Esophagus squamous epithelium (tissue), 5 donors: ENCODE measurements at places on chromosomes 11 and 22.

DNA sequence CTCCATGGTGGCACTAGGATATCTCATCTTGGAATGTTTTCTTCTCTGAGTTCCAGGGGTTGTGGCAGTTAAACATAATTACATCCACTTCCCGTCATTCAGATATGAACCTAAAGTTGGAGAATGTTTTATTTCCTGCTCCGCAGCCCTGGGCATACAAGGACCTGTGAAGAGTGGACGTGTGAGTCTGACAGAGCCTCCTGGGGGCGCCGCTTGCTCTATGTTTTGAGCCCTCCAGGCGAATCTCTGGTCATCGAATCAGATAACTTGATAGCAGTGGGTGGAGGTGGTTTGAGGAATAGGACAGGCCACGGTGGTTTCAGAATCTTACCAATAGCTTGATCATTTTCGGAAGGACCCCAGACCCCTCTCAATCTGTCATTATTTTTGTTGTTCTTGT is 174.2 kb downstream of the NTM start:
- DNase-seq: no peak

GRCh38 chr11:112179601-112180000 is 4.3 kb downstream of the BCO2 start:
- no peak for DNase-seq

DNA sequence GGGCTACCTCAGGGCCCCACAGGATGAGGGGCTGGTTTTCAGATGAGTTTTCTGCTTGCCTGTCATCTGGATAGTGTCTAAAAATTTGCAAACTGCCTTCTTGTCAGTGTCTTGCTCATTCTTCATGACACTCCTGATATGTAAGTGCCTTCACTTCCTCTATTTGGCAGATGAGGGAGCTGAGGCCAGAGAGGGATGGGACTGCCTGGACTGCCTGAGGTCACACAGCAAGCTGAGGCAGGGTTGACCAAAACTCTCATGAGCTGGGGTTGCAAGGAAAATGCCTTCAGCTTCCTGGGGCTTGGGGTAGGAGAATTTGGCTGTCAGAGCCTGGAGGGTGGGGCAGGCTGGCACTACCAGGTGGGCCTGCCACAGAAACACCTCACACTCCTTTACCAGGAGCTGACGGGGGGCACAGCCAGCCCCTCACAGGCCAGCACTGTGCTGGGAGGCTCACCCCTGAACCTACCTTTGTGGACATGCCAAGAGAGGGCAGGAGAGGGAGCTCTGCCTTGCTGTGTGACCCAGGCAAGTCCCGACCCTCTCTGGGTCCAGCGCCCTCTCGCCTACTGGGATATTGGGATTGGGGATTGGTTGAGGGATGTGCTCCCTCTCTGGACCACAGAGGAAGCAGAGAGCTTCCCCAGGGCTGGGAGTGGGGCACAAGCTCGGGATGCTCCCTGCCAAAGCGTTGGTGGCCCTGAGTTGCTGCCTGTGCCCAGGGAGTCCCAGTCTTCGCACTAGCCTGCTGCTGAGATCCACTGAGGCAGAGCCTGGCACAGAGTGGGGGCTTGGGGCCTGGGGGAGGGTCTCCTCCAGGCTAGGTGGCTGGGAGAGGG is 1.9 kb upstream of the P2RY6 start:
- no peak for DNase-seq

GRCh38 chr11:106585061-106585460 is 433.2 kb downstream of the GUCY1A2 start:
- no peak for DNase-seq

- no peak for DNase-seq
Measured at GRCh38 chr11:74543991-74544390, 48.4 kb upstream of the POLD3 start.

- DNase-seq: no peak
Measured at GRCh38 chr11:19426011-19426755, 185.4 kb upstream of the E2F8 start.

- no peak for DNase-seq
Measured at GRCh38 chr22:30823015-30823370, 128.3 kb downstream of the OSBP2 start.

- no peak for DNase-seq
Measured at GRCh38 chr11:5546457-5546856, 1.9 kb downstream of the OR52H1 start.

DNA sequence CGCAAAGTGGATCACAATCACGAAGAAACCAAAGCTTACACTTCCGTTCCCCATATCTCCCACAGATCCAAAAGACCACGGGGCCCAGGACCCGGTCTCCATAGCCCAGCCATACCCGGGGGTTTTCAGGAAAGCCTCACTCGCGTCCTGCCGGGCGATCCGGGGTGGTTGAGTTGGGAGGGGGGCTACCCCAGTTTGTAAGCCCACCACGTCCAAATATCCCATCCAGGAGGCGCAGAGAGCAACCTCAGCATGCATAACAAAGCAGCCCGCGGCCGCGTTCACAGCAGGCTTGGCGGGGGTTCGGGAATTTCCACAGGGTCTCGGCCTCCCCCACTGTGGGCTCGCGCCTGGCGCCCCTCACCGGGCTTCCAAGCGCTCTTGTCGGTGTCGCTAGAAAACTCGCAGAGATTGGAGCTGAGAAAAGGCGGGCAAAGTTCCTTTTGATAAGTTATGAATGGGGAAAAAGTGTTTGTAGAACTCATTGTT is 9.5 kb downstream of the SDF2L1 start:
- DNase-seq: no peak

DNA sequence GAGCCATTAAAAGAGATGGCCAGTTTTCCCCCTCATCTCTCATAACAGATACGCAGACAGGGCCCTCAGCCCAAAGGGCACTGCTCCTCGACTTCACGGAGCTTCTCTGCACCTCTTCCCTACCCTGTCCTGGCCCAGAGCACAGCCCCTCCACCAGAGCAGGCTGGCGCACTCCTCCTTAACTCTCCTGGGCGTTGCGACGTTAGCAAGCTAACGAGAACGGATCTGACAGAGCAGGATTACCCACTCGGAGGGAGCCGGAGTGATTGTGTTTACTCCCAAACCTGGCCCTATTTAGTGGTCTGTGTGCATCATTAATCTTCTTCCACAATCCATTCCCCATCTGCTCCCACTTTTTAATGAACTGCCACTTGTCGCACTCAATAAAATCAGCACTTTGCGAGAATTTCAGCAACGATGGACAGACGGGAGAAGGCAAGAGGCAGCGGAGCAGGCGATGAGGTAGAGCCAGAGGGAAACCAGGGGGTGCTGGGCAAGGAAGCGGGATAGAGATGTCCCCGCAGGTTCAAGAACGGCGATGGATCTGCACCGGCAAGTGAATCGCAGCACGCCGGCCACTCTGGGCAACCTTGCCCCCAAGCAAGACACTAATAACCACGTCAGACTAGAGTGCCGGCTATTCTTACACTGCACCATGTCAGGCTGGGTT is 159.4 kb downstream of the BUD13 start:
- no peak for DNase-seq

- DNase-seq: no peak
Measured at GRCh38 chr22:45552017-45552411, 49.3 kb downstream of the FBLN1 start.

GRCh38 chr11:72413914-72414628 is 20.3 kb downstream of the CLPB start:
- DNase-seq: peak; percentile 17

DNA sequence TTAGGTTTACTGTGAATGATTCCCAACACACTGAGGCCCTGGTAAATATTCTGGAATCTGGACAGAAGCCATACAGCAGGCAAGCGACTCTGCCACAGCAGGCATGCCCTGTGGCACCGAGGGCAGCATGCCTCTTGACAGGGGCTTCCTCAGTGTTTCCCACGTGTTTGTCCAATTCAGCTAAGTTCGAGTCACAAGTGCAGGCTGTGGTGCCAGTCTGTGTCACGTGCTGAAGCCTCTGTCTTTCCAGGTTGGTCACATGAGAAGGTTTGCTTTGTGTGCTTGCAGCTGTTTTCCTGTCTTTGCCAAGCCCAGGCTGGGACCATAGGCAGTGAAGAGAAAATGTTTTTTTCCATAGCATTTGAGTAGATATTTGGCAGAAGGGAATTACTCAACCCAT is 2.4 kb upstream of the PPFIBP2 start:
- no peak for DNase-seq

DNA sequence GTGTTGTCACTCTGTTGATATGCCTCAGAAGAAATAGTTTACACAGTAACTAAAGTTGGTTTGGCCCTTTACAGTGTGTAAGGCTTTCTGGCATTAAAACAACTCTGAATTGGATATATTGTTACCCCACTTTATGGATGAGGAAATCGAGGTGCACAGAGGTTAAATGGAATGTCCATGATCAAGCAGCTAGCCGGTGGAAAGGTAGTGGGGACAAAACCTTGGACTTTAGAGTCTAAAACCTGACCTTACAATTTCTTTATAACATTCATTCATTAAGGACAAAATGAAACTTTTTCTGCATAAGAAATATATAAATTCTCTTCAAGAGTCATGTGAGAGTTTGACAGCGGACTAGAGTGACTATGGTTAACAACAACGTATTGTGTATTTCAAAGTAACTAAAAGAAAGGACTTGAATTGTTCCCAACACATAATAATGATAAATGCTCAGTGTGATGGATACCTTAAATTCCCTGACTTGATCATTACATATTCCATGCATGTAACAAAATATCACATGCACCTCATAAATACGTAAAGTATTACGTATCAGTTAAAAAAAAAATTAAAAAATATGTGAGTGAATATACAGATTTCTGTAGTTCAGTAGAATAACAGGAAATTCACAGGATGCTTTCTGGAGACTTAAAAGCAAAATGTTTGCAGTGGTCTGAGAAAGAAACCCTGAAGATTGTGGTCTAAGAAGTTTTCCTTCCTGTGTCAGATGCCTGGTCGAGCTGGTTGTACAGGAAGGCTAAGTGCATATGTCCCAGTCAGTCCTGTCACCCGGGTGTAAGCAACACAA is 51.0 kb downstream of the TEAD1 start:
- no peak for DNase-seq

DNA sequence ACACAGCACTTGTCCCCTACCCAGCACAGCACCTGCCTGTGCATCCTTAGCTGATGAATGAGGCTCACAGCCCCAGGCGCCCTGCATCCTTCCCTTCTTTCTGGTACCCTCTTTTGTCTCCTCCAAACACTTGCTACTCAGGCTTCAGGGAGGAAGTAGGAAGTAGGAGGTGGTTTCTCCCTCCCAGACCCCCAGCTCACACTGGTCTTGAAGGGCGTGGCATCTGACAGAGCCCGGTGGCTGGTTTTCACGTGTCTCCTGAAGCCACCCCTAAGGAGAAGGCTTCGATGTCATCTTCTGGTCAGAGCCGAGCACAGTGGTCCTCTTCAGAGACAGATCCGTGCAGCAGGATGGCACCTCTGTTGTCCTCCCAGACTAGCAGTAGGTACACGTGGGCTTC is 109.8 kb downstream of the PTPRJ start:
- no peak for DNase-seq
